Fibroblast of lung (primary cell): ENCODE measurements at places on chromosomes 7 and 10. TPM values are rescaled to one million over a fixed set of nuclear protein-coding genes. Genes with fewer than 3 reads are reported as not detected.

DNA sequence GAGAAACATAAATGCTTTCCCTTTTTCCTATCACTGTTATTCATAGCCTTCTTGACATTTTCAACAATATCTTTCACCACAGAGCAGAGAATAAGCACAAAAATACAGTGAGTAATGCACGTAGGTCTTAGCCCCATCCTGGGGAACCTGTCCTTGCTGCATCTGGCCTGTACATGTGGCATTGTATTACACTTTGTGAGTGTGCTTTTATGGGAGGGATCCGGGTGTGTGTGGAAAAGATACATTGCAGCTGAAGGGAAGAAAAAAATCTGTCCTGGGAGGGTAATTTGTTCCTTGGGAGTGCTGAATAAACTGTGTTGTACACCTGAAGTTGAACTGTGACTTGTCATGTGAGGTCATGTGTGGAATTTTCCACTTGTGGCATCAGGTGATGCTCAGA is 422.7 kb upstream of the LRGUK start:
- DNase-seq = peak; percentile 47

- no peak for DNase-seq
Measured at GRCh38 chr7:56218510-56218909, 102.3 kb upstream of the NUPR2 start.

GRID1 gene
- 0.33 and 0.51 TPM in 2 replicates for total RNA-seq

AKR1D1 gene
- not detected in 2 replicates for total RNA-seq

A1CF gene
- not detected in 2 replicates for total RNA-seq

SH3PXD2A gene
- 26.2 and 33.2 TPM in 2 replicates for total RNA-seq

DNA sequence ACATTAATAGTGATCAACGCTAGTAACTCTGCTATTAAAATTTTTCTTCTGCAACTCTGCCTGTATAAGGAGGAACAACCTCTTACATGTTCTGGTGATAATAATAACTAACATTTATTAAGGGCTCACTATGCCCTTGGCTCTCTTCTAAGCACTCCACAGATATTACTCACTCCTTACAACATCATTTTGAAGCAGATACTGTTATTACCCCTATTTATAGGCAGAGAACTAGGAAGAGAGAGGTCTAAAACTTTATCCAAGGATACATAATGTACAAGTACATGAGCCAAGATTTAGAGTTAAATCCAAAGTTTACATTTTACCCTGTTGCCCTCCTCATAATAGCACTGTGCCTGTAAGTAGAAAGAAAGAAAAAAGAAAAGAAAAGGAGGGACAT is 205.6 kb downstream of the DYNC1I1 start:
- DNase-seq = no peak

GRCh38 chr7:136869001-136869961 is 829 bp downstream of the CHRM2 start:
- DNase-seq = peak; percentile 32

DNA sequence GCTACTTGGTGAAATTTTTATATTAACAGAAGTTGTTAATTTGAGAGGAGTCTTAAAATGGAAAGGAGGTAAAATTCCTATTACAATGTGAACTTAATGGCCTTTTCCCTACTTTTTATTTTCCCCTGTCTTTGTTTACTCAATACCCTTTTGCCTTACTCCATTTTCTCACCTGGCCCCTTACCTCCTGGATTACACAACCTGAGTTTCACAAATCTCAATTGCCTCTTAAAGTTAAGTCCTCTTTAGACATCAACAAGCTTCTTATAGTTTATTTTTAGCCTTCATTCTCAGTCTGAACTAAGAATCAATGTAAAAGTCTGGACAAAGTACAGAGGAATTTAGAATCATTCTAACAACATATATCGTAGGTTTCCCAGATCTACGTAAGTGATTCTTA is 247.0 kb downstream of the PCDH15 start:
- no peak for DNase-seq

DNA sequence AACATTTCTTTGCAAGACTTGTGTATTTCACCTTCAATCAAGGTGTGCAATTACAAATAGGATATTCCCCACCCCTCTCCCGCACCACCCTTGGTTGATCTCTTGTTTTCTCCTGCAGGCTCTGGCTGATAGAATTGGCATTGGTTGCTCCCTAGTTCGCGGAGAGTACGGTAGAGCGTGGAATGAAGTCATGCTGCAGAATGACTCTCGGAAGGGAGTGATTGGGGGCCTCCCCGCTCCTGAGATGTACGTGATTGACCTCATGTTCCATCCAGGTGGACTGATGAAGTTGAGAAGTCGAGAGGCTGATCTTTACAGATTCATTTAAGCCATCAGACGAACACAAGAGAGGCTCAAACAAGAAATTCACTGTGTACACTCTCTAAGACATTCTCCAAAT is 58.2 kb upstream of the MSRB2 start:
- DNase-seq = no peak

GRCh38 chr7:1270181-1270580 is 37.5 kb downstream of the UNCX start:
- DNase-seq = no peak

PTPN20 gene
- 0.33 and 1.5 TPM in 2 replicates for total RNA-seq

STEAP4 gene
- total RNA-seq = 0.26 and 0.99 TPM in 2 replicates

- no peak for DNase-seq
Measured at GRCh38 chr10:107589081-107589480, 424.6 kb upstream of the SORCS1 start.

ANTXRL gene
- not detected in 2 replicates for total RNA-seq

GRCh38 chr7:157586426-157586955 is 249.7 kb downstream of the DNAJB6 start:
- DNase-seq = no peak

DNA sequence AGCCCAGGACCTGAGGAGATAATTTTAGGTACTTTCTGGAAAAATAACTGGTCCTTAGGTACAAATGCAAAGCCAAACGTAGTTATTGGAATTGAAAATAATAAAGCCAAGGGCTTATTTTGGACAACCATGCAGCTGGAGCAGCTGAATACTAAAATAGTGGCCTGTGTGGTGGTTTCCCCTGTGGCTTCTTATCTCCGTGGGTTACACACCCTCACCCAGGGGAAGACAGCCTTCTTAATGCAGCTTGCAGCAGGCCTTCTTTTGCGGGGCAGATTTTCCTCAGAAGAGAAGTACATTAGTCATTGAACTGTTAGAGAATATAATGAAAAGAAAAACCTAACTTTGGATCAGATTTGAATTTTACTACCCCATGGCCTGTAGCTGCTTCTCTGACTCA is 133.5 kb downstream of the ST7 start:
- DNase-seq = peak; percentile 67

GRCh38 chr7:25319707-25320106 is 91.4 kb upstream of the NPVF start:
- DNase-seq = no peak

FZD8 gene
- 0.66 and 0.77 TPM in 2 replicates for total RNA-seq

- no peak for DNase-seq
Measured at GRCh38 chr7:133165529-133165928, 83.6 kb upstream of the CHCHD3 start.

HIF1AN gene
- total RNA-seq = 10.3 and 14.2 TPM in 2 replicates

CACNA2D1 gene
- 45.7 and 64.4 TPM in 2 replicates for total RNA-seq

- no peak for DNase-seq
Measured at GRCh38 chr7:8310876-8311275, 48.9 kb upstream of the ICA1 start.
